ENCODE measurements at places on chromosomes 1 and 21. TPM values are rescaled to one million over a fixed set of nuclear protein-coding genes. Genes with fewer than 3 reads are reported as not detected.

The TENT5C gene
- total RNA-seq = 1.5 TPM

The S100A8 gene
- total RNA-seq = 144 TPM

The HSD3B1 gene
- total RNA-seq = not detected

The ROR1 gene
- total RNA-seq = 6.0 TPM

The CTSK gene
- 29.1 TPM for total RNA-seq

The NBPF4 gene
- not detected for total RNA-seq

The PRAMEF10 gene
- not detected for total RNA-seq

The C1orf94 gene
- total RNA-seq = not detected

The BATF3 gene
- total RNA-seq = 3.5 TPM

The CALML6 gene
- total RNA-seq = not detected

GRCh38 chr1:247347477-247348222, 16.0 kb upstream of the ZNF496 start:
- ATAC-seq = peak; percentile 31

- no peak for ATAC-seq
Measured at GRCh38 chr1:178382372-178382771, 114.4 kb downstream of the CLEC20A start.

- ATAC-seq = no peak
Measured at GRCh38 chr1:53804791-53805505, 33.1 kb downstream of the NDC1 start.

DNA sequence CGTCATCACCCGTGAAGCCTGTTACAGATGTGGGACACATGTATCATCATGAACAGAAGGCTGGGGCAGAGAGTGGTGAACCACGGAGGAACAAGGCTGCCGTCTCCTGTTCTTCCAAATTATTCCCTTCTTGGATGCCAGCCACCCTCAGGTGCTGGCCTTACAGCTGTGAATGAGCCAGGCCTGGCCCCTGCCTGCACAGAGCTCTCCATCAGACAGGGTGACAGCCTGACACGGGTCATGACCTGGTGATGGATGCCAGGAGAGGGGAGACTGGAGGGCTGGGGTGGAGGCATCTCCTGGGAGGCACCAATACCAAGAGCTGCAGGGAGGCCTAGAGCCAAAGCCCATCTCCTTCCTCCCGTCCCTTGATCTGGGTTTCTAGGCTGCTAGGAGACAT, 230.0 kb upstream of the C1orf174 start:
- no peak for ATAC-seq

GRCh38 chr1:58870298-58870676, 86.4 kb upstream of the JUN start:
- no peak for ATAC-seq

- ATAC-seq = no peak
Measured at GRCh38 chr1:24931468-24932231, 1.6 kb upstream of the RUNX3 start.

GRCh38 chr1:220839474-220839873, 39.8 kb upstream of the HLX start:
- no peak for ATAC-seq

GRCh38 chr1:114641377-114641776, 28.5 kb downstream of the DENND2C start:
- no peak for ATAC-seq

GRCh38 chr1:230745071-230745470, 2.1 kb upstream of the CAPN9 start:
- ATAC-seq = no peak

DNA sequence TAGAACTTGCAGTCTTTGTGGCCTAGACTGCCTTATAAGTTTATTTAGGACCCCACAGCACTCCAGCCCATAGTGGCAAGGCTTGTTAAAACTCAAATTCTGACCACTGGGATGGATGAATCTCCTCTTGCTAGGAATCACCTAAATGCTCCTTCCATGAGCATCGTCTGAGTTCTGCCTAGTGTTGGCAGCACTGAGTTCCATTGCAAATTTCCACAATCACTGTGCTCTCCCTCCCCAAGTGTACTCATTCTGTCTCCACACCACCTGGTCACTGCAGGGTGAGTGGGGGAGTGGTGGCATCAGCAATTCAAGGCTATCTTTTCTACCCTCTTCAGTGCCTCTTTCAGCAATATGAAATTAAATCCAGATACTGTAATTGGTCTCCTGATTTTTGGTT, 46.7 kb upstream of the PTBP2 start:
- no peak for ATAC-seq

GRCh38 chr21:26495283-26495849, 77.7 kb downstream of the CYYR1 start:
- ATAC-seq = no peak

- ATAC-seq = peak; percentile 43
Measured at GRCh38 chr1:225816643-225817538, 7.0 kb downstream of the EPHX1 start.

- no peak for ATAC-seq
Measured at GRCh38 chr1:179082999-179083335, 1.1 kb downstream of the TOR3A start.

DNA sequence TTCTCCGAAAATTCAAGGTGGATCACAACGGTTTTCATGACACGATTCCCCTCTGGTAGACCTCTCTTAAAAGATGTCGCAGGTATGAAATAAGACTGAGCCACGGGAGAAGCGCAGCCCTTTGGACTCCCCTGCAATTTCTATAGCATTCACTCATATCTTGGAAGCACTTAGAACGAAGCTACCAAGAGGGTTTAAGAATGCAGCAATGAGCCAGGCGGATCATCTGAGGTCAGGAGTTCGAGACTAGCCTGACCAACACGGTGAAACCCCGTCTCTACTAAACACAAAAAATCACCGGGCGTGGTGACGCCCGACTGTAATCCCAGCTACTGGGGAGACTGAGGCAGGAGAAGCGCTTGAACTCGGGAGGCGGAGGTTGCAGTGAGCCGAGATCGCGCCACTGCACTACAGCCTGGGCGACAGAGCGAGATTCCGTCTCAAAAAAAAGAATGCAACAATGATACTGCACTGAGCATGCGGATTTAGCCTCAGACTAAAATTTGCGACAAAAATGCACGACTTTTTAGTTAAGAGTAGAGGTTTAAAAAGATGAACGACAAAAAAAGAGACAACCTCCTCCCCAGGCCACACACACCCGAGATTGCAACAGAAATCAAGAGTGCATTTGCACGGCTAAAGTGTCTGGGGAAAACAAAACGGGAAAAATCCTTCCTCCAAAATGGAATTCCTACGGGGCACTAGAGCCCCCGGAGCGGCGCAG, 743 bp downstream of the TOMM20 start:
- no peak for ATAC-seq

DNA sequence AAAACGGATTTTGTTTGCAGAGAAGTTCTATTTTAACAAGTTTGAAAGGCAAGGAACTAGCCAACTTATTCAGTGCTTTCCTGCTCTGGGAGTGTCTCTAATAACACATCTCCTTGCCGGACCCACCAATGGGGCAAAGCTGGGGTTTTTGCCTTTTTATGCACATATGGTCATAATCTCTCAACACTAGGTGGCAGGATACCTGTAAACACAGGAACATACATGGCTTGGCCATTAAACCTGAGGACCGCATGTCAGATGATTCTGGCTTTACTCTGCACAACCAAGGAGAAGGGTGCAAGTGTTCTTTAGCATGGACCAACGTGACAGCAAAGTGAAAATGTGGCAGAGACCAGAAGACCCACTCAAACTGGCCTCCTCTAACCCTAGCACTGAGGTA, 4.9 kb downstream of the TMEM9 start:
- ATAC-seq = no peak

DNA sequence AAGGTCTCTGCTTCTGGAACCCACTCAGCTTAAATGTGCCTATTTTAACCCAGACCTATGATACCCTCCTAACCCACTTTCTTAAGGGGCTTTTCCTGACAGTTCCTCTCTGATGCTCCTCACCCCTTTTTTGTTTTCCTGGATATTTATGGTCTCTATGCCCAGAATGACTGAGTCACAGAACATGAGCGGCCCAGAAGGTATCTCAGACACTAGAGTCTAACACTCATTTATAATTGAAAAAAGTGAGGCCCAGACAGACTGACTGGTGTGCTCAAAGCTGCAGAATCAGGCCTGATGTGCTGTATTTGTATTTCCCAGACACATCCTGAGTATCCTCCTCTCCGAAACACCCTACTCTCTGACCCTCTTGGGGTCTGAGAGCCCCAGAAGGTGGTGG, 44.0 kb downstream of the LRRC71 start:
- ATAC-seq = no peak

DNA sequence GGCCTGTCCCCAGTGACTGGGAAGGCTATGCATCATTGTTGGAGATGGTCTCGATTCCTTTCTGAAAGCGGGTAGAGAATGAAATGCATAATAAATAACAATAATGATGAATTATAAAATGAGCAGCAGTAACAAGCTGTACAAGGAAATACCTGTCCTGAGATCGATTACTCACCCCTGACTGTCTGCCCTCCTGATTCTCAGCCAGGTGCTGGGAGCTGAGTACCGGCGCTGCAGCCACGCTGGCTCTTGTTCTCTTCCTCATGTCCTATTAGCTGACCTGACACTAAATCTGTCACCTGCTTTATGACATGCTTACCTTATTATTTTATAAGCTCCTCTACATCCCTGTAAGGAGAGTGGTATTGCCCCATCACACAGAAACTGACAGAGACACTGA, 3.4 kb downstream of the AGPAT3 start:
- ATAC-seq = no peak

- no peak for ATAC-seq
Measured at GRCh38 chr1:172895761-172896160, 155.0 kb downstream of the TNFSF18 start.

DNA sequence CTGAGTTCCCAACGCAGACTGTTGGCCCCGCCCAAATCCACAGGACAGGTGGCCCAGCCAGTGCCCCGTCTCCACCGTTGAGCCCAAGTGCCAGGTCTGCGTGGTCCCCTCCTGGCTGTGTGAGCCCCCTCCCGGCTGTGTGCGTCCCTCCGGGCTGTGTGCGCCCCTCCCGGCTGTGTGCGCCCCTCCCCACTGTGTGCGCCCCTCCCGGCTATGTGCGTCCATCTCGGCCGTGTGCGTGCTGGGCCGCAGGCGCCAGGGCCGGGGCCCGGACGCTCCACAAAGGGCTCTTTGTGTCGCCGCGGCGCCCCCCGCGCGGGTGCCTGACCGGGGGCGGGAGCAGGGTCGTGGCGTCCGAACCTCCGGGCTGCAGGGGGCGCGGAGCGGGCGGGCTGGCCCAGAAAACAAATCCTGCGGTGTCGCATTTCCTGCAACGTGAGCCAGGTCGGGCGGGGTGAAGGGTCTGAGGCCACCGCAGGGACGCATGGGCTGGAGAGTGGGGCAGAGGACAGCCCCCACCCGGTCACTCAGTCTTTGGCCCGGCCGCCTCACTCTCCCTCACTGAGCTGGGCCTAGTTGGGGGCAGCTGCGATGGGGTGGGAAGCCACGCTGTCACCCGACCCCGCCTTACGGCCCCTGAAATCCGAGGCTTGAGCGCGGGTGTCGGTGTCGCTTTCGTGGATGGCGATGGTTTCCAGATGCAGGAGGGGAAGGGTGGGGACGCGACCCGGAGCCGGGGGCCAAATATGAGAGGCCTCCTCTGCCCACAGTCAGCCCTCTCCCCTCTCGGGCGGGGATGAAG, 18.8 kb downstream of the TNFRSF25 start:
- no peak for ATAC-seq

- no peak for ATAC-seq
Measured at GRCh38 chr1:201281573-201281972, 1.7 kb upstream of the PKP1 start.

- no peak for ATAC-seq
Measured at GRCh38 chr1:65940126-65940525, 147.4 kb downstream of the PDE4B start.

DNA sequence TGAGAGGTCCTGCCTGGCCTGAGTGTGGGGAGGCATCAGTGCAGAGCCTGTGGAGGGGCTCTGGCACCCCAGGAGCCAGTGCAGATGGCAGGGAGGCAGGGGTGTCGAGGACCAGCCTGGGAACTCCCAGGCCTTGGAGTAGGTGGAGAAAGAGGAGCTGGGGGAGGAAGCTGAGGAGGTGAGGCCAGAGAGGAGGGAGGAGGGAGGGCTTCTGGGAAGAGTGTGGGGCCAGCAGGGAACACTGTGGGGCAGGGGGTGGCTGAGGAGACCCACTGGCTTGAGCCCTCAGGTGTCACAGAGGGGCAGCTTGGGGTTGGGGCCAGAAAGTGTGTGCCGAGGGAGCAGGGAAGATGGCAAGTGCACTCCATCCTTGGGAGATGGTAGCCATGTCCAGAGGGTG, 3.8 kb downstream of the COQ8A start:
- no peak for ATAC-seq

DNA sequence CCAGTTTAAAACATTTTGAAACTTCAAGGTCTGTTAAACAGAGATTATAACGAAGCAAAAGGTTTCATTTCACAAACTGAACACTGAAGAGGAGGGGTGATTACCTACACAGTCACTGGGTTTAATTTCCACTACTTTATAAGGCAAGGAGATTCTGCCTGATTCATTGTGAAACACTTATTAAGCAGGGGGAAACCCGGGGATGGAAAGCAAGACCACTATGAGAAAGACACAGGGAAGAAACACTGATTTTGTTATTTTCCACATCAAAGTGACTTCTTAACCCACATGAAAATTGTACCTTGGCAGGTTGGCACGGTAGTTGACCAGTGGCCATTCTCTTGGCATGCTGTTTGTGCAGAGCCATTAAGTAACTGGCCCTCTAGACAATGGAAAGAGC, 8.1 kb upstream of the F5 start:
- no peak for ATAC-seq

GRCh38 chr1:100604372-100604771, 66.4 kb downstream of the GPR88 start:
- no peak for ATAC-seq

DNA sequence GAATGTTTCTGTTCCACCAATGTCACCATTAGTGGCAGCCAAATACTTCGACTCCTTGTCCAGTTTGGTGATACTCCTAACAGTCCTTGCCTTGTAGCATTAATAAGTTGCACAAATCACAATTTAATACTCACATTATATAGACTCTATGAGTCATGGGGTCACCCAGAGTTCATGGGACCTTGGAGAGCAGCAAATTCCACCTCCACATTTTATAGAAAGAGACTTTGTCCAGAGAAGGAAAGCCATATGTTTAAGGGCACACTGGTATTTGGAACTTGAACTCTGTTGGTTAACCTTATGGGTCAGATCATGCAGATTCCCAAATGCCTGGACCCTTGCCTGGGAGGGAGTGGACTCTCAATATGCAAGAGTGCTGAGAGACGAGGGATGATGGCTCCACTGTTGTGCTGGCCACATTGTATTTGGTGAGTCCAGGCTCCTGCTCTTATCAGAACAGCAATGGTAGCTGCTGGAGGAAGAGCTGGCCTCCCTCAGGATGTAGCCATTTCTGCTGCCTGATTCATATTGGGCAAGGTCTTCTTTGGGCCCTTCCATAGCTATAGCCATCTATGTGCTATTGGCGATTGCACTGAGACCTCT, 30.6 kb downstream of the DNAJC6 start:
- no peak for ATAC-seq

GRCh38 chr1:203276408-203276807, 28.9 kb upstream of the BTG2 start:
- no peak for ATAC-seq

GRCh38 chr1:26555550-26555981, 26.0 kb downstream of the RPS6KA1 start:
- ATAC-seq = no peak

GRCh38 chr1:29954591-29954990, 718.3 kb downstream of the PTPRU start:
- ATAC-seq = no peak

- no peak for ATAC-seq
Measured at GRCh38 chr1:102032534-102032933, 35.8 kb upstream of the OLFM3 start.

- ATAC-seq = no peak
Measured at GRCh38 chr1:182643699-182644098, 39.5 kb upstream of the RGS16 start.

Measured in gastroesophageal sphincter (tissue), 4 donors.